ENCODE measurements at places on chromosomes 7 and 10.
A peak's percentile ranks its signal among the peaks of the same experiment; 100 is the strongest.

GRCh38 chr7:118109607-118110006 lies 74.4 kb upstream of the LSM8 start:
- DNase-seq = no peak

- no peak for DNase-seq
Observed at GRCh38 chr7:116064179-116064578, 33.6 kb upstream of the TFEC start.

DNA sequence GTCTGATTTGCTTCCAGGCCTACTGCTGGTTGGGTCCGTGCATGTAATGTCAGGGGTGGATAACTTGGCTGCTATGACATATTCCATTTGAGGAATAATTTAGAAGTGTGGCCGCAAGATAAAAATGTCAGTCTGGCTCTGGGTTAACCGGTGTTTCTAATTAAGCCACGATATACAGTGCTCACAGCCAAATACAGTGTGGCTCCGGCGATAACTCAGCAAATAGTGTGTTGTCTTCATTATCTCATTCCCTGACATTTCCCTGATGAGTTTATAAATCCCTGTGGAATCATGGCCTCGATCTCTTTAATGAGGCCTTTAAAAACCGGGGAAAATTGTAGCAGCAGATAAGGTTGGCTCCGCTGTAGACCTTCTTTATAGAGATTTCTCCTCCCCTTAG lies 1125.0 kb downstream of the TYW1 start:
- no peak for DNase-seq

- no peak for DNase-seq
Observed at GRCh38 chr10:93968540-93968945, 25.2 kb upstream of the PLCE1 start.

GRCh38 chr7:66301249-66301648 lies 96.1 kb downstream of the TPST1 start:
- DNase-seq = no peak

GRCh38 chr10:77405771-77406241 lies 231.8 kb downstream of the KCNMA1 start:
- DNase-seq = peak; percentile 14

- DNase-seq = no peak
Observed at GRCh38 chr7:14748461-14748860, 154.1 kb downstream of the DGKB start.

- peak; percentile 36 for DNase-seq
Observed at GRCh38 chr10:17375936-17376584, 78.3 kb downstream of the ST8SIA6 start.

DNA sequence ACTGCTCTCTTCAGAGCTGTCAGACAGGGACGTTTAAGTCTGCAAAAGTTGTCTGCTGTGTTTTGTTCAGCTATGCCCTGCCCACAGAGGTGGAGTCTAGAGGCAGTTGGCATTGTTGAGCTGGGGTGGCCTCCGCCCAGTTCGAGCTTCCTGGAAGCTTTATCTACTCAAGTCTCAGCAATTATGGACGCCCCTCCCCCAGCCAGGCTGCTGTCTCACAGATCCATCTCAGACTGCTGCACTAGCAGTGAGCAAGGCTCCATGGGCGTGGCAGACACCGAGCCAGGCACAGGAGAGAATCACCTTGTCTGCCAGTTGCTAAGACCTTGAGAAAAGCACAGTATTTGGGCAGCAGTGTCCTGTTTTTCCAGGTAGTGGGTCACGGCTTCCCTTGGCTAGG lies 98.1 kb downstream of the SDHAF3 start:
- no peak for DNase-seq

DNA sequence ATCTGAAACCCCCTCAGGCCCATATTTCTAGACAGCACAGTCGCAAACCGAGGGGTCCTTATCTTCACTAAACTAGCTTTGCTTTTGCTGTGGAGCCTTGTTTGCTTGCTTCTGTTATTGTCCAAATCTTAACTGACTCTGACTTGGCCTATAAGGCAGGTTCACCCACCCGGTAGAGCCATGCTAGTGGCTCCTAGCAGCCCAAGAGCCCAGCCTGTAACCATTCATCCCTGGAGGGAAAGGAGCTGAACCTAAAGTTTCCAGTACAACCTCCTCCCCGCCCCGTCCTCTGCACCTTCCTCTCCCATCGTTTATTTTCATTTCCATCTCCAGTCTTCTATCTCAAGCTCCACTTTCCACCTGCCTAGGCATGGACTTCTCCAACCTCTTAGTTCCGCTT lies 345.7 kb downstream of the PTPRN2 start:
- no peak for DNase-seq

- no peak for DNase-seq
Observed at GRCh38 chr7:86788948-86789347, 145.2 kb downstream of the GRM3 start.

DNA sequence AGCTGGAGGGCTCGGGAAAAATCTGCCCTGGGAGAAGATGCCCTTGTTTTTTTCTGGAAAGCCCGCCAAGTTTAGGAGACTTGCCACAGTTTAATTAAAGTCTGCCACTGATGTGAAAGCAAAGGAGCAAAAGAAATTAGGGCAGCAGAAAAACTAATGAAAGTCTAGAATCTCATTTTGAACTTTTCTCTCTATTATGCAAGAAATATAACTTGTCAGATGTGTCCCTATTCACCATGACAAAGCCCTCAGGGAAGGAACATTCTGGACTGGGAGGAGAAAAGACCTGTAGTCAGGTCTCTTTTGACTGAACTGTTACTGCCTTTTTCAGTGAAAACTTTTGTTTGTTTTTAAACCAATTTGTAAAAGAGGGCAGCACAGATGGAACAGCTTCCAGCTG lies 715.5 kb downstream of the SORCS3 start:
- no peak for DNase-seq

DNA sequence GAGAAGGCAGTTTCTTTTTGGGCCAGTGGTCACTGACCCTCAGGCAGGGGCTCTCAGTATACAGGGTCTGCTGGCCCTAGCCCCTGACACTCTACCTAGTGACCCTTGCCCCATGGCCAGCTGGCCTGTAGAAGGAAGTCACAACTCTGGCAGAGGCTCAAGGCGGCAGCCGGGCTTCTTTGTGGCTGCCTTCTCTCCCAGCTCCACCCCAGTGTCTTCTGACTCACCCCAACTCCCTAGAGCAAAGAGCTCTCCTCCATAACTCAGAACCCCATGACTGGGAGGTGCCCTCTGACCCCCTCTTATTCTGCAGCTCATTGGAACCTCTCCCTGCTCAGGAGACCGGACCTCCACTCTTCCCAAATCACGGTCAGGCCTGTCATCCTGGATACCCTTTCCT lies 358.2 kb downstream of the FGFR2 start:
- no peak for DNase-seq

DNA sequence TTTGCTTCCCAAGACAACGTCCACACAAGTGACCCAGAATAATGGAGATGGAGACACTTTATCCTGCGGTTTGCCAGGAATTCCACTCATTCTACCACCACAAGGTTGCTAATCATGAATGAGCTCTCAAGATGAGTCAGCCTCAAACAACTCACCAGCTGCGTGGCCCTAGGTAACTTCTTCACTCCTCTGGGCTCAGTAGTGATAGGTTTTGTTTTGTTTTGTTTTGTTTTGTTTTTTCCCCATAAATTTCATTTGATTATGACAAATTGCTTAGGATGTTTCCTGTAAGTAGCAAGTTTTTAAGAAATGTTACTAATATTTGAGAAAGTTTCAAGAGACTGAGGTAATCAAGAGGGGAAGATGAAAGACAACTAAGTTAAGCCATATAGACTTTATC lies 286.8 kb downstream of the PARD3 start:
- DNase-seq = no peak

GRCh38 chr10:28624351-28624750 lies 53.0 kb upstream of the BAMBI start:
- no peak for DNase-seq

GRCh38 chr10:101694674-101695403 lies at the start of gene FBXW4:
Gene FBXW4 (minus strand): TSS chr10:101695170. CDS start chr10:101695105, 65 bp downstream.
- peak; percentile 55 for DNase-seq

- DNase-seq = no peak
Observed at GRCh38 chr7:158251061-158251965, 336.3 kb downstream of the PTPRN2 start.

- DNase-seq = no peak
Observed at GRCh38 chr10:112429654-112430230, 17.0 kb downstream of the ZDHHC6 start.

DNA sequence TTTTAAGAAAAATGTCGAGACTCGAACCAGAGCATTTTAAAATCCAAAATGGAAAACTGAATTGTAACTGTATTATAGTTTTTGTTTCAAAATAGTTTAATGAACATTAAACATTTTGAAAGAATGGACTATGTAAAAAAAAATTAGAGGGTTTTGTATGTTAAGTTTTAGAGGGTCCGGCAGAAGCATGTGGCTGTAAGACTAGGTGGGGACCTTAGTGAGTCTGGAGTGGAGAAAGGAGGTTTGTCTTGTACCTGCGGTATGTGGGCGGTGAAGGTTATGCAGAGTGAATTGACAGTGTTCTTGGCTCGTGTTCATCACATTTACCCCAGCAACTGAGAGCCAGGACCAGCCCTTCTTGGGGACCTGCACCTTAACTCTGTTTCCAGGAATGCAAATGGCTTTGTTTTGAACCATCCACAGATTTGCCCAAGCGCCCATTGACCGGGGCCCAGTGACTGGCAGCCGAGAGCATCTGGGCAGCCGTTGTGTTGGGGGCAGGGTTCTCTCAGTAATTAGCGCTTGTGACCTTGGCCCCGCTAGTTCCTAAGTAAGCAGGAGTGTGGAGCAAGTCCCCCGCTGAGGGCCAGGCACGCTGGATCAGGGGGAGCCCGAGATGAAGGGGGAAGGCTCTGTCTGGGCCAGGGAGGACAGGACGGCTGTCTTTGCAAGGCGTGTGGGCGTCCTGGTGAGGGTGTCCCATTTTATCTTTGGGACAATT lies 1.4 kb upstream of the KLF6 start:
- DNase-seq = no peak

GRCh38 chr10:79258894-79259293 lies 88.4 kb upstream of the PPIF start:
- no peak for DNase-seq

DNA sequence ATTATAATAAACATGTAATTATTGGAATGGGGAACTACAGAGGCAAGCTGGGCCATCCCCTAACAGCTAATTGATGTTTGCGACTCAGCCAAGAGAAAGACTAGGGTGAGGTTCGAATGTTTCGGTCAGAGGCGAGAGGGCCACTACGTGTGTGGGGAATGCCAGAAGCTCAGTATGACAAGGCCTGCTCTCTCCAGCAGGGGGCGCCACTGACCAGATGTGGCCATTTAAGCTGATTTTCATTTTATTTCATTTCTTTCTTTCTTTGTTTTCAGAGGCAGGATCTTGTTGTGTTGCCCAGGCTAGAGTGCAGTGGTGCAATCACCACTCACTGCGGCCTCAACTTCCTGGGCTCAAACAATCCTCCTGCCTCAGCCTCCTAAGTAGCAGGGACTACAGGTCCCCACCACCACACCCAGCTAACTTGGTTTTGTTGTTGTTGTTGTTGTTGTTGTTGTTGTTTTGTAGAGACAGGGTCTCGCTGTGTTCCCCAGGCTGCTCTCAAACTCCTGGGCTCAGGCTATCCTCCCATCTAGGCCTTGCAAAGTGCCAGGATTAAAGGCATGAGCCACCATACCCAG lies 38.1 kb downstream of the TMEM130 start:
- DNase-seq = no peak
